ENCODE measurements at places on chromosomes 12 and 14.
A peak's percentile ranks its signal among the peaks of the same experiment; 100 is the strongest.

DNA sequence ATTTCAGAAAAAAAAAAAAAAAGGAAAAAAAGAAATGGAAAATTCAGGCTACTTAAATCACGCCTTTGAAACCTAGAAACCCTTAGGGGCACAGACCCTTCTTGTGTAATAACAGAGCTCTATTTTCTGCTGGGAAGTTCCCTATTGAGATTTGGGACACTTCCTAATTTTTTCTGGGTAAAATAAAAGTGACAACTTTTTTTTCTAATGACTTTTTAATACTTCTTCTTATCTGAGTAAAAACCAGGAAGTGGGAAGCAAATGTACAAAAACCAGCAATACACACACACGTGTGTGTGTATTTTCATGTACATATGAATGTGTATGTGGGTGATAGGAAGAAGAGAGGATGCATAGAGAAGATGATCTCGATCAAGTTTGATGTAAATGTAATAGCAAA, 35.8 kb downstream of the ETV6 start:
- no peak for DNase-seq

- DNase-seq: no peak
Observed at GRCh38 chr14:93972618-93973205, 3.7 kb downstream of the ASB2 start.

GRCh38 chr12:49667325-49668090, 39.7 kb downstream of the FMNL3 start:
- DNase-seq: no peak

DNA sequence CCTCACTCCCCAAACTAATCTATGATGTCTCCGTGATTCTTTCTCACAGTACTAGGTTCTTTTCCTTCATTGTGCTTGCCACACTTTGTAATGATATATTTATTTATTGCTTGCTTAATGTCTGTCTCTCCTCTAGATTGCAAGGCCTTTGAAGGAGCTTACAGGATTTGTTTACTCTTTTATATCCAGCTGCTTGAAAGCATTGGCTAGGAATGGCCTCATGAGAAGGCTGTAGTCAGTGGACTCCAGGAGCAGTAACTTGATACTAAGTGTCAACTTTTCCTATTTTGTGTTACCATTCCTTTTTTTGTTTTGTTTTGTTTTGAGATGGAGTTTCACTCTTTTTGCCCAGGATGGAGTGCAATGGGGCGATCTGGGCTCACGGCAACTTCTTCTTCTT, 7.3 kb upstream of the FAM234B start:
- DNase-seq: no peak

DNA sequence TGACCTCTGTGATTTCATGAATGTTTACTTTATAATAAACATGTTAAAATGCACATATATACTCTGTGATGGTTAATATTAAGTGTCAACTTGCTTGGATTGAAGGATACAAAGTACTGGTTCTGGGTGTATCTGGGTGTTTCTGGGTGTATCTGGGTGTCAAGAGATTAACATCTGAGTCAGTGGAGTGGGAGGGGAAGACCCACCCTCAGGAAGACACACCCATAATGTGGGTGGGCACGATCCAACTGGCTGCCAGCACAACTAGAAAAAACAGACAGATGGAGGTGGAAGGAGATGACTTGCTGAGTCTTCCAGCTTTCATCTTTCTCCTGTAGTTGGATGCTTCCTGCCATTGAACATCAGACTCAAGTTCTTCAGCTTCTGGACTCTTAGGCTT, 11.9 kb downstream of the NUP37 start:
- DNase-seq: no peak

GRCh38 chr12:15411842-15412241, 89.5 kb downstream of the PTPRO start:
- DNase-seq: no peak

DNA sequence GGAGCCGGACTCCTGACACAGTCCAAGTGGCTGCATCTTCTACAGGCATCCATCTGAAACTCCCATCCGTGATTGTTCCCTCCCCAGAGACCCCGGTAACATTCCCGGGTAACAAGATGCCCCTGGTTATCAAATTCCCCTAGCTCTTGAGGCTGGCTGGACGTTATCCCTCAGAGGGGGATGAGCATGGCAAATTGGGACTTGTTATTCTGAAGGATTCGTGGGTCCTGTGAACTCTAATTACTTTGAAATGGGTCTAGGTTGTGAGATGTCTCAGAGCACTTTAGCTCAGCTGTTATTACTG, 642 bp upstream of the PAN2 start:
- DNase-seq: no peak

- DNase-seq: no peak
Observed at GRCh38 chr14:36398463-36399291, 78.2 kb upstream of the MBIP start.

- no peak for DNase-seq
Observed at GRCh38 chr12:66118240-66118891, 12.2 kb downstream of the LLPH start.

DNA sequence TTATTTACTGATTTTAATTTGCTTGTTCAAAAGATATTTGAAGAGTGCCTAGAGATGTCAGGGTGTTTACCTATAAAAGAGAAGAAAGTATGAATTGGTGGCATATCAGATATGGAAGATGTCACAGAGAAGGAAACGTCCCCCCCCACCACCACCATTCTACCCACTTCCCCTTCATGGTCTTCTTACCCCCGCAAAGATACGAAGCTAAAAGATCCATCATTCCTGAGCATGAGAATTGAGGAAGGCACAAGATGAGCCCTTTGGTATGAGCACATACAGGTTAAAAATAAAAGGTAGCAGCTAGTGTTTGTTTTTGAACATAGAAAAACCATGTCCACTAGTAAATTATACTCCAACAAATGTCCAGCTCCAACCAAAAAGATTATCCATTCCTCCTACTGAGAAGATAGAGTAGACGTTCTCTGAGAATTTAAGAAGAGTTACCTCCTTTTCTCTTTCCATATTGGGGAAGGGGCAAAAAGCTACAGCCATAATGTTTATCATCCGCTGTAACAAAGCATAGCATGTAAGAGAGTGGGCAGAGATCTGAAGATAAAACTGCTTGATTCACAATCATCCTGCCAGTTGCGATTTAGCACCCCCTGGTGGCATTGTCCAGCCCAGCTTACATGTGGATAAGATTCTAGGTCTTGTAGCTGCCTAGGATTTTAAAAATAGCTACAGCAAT, 29.1 kb downstream of the NFYB start:
- DNase-seq: peak; percentile 81

DNA sequence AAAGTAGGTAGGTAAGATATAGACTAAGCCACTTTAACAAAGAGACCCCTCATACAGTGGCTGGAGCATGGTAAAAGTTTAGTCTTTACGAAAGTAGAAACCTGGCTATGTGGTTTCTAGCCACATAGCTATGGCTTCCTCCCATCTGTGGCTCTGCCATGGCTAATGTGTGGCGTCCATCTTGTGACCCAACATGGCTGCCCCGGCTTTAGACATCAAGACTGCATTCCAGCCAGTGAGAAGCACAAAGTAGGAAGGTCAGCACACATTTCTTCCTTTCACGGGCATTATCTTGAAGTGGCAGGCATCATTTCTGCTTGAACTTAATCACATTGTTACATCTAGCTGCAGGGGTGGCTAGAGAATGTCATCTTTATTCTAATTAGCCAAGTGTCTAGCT, 148.3 kb downstream of the TBX5 start:
- no peak for DNase-seq

- DNase-seq: no peak
Observed at GRCh38 chr14:36666416-36667206, 5.0 kb downstream of the PAX9 start.

DNA sequence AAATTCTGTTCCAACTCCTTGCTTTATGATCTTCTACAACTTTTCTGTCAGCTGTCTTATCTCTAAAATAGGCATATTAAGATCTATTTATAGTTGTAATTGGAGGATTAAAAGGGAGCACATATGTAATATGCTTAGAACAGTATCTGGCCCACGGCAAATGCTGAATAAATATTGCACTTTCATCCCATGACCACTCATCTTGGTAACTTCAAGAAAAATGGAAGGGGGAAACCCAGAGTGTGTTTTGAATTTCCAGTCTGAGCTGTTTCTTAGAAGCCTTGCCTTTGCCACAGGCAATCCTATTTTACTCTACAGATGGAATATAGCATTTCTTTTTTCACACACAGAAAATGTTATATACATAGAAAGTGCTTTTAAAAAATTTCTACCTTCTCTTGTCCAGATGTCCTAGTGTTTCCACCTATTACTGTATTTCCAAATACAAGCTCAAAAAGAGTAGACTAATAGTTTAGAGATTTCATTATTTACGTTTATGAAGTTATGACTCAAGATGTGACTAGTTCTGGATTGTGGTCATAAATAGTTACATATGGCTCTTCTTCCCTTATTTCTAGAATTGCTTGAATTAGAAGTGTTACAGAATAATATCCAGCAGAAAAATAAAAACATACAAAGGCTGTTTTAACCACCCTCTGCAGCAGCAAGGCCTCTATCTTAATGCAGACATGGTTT, 6.2 kb upstream of the STXBP6 start:
- DNase-seq: no peak

- no peak for DNase-seq
Observed at GRCh38 chr12:103518899-103519298, 23.1 kb upstream of the C12orf42 start.

- peak; percentile 71 for DNase-seq
Observed at GRCh38 chr12:92928421-92928961, 604 bp downstream of the EEA1 start.

GRCh38 chr12:68792952-68793351, 15.0 kb upstream of the MDM2 start:
- DNase-seq: no peak

GRCh38 chr12:26461776-26462175, 266.4 kb downstream of the SSPN start:
- DNase-seq: no peak

- DNase-seq: no peak
Observed at GRCh38 chr12:23648546-23648945, 300.9 kb downstream of the SOX5 start.

DNA sequence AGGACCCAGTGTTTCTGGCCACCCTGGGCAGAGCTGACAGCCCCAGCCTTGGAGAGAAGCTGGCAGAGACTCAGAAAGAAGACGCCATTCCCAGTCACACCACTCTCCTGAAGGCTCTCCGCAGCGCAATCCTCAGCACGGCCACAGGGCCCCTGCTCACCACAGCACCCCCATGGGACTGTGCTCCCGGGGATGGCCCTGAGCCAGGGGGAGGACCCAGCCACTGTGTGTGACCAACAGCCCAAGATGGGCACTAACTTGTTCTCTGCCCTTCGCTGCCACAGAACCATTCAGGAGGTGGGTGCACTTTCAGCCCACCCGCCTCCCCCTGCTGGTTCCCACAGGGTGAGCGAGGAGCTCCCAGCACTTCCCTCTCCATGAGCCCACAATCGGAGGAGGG, 57.1 kb downstream of the CCNK start:
- peak; percentile 47 for DNase-seq

- DNase-seq: no peak
Observed at GRCh38 chr12:12620730-12621315, 9.1 kb downstream of the CREBL2 start.

- peak; percentile 77 for DNase-seq
Observed at GRCh38 chr12:95739561-95740313, 50.8 kb downstream of the NTN4 start.

GRCh38 chr12:69030321-69030720, 97.3 kb upstream of the CPM start:
- no peak for DNase-seq

DNA sequence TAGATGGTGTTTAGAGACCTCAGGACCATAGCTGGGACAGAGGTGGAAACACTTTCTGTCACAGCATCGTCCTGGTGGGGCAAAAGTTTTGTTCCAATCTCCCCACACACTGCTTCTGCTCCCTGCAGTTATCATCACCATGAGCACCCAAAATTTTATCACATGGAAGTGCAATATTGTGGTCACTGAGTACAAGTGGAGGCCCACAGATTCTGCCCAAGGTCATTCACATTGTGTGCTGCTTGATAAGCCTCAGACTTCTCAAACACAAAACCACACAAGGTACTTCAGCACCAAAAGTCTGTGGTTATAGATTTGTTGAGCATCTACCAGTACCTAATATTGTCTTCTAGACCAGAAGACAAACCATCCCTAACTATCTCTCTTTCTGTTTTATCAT, 554 bp upstream of the KRT77 start:
- no peak for DNase-seq

DNA sequence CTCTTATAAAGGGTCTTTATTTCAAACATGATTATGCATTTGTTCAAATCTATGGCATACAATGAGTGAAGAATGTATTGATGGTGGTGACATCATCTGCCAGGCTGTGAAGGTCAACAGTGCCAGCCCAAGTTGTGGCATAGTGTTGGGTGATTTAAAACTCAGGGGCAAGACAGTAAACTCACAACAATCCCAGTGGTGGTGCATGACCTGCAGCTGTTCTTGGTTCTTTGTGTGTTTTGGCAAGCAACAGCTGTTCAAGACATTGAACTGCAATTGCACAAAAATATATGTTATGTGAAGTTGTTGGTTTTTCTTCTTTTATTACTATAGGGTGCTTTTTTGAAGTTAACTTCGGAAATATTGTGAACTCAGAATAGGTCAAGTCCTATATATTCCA, 851.6 kb downstream of the NRXN3 start:
- DNase-seq: no peak

DNA sequence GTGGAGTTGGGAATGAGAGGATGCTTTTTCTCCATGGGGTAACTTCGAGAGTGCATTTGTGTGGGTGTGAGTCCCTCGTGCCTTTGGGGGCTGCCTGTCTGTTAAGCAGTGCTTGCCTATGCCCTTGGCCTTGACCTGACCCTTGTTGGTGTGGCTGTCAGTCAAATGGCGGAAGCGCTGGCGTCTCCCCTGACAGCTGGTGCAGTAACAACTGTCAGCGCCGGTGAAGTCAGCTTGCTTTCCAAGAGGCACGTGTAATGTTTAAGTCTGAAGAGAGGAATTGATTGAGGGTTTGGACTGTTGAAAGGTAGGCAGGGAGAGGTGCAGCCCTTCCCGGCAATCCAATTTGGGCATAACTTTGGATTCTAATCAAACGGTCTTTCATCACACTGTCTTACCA, 211.3 kb downstream of the AACS start:
- DNase-seq: no peak

Data from left ventricle myocardium superior (tissue), 1 donor.